ENCODE measurements at places on chromosomes 1 and 21.

GRCh38 chr1:151611832-151612500 lies at the start of gene SNX27:
Gene SNX27 (plus strand): TSS chr1:151612050. CDS start chr1:151612202, 152 bp downstream.
- DNase-seq: peak; percentile 99

DNA sequence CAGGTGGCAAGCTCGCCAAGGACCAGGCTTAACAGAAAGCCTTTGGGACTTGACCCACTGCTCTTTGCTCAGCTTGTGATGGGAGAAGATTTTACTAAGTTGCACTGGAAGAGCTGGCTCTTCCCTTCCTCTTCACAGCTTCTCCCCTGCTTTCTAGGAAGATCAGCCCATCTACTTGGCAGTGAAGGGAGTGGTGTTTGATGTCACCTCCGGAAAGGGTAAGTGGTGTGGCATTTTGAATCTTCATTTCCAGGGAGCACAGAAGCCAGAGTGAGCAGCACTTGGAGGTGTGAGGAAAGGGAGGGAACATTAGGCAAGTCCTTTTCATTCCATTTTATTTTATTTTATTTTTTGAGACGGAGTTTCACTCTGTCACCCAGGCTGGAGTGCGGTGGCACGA lies 9.7 kb downstream of the NENF start:
- no peak for DNase-seq

DNA sequence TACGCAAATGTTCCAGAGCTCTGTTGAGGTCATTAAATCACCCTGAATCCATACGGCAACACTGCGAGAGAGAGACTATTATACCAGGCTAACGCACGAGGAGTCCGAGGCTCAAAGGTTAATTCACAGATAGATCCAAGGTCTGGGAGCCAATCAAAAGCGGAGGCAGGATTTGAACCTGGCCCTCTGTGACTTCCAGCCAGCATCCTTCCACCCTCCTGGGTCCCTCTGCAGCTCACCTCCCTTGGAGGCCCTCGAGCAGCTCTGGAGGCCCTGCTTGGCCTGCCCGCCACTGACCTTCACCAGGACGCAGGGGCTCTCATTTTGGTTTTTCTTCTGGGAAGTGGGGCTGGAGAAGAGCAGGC lies 42.1 kb downstream of the KIAA1614 start:
- no peak for DNase-seq

GRCh38 chr21:44764319-44765230 lies 37.0 kb downstream of the UBE2G2 start:
- peak; percentile 64 for DNase-seq

- DNase-seq: no peak
These were observed 13.6 kb downstream of the TTC39A start for GRCh38 chr1:51316846-51317120.

GRCh38 chr1:34858901-34859445 lies 576 bp downstream of the SMIM12 start:
- DNase-seq: peak; percentile 54

DNA sequence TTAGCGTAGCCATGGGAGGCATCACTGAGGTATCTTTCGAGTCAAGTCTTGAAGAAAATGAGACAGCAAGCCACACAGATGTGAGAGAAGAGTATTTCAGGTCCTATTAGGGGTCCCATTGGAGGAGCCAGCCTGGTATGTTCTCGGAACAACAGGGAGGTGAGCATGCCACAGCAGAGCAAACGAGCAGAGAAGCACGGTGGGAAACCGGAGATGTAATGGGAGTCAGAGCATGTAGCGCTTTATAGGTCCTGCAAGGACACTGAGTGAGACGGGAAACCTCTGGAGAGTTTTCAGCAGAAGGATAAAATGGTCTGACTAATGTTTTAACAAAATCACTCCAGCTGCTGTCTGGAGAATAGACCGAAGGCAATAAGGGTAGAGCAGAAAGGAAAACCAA lies 15.9 kb downstream of the H3-3A start:
- peak; percentile 64 for DNase-seq

DNA sequence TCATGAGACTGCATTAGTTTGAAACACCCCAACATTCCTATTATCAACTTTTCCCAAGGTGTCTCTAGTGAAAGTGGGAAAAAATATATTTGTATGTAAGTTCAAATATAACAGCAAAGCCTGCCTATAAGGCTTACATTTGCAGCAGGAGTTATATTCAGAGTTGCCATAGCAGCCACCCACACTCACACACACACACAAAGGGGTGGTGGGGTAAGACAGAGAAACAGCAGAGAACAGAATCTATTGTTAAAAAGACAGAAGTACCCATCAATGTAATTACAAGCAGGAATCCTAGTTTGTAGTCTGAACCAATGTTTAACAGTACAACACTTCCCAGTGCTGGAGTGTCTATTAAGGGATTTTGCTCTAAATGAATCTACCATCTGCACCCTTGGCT lies 55.0 kb downstream of the PLPPR5 start:
- DNase-seq: peak; percentile 72

DNA sequence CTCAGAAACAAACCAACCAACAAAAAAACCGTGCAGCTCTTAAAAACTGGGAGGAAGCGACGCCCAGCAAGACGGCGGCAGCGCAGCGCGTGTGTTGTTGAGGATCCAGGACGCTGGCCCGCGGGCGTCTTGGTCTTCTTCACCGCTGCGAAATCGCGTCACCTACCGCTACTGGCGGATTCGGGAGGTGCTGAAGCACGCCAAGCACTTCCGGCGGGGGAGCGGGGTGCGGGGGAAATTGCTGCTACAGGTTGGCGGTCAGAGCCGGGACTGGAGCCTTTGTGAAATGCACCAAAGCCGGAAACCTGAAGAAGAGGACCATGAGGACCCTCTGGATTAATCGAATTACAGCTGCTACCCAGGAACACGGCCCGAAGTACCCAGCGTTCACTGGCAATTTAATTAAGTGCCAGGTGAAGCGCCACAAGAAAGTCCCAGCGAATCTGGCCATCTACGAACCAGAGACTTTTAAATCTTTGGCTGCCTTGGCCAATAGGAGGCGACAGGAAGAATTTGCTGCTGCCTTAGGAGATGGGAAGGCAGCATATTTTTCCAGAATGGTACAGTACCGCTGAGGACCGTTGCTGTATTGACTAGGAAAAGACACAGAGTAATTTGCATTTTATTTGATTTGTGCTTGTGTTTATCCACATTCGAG lies 11.9 kb upstream of the RIPPLY3 start:
- no peak for DNase-seq

DNA sequence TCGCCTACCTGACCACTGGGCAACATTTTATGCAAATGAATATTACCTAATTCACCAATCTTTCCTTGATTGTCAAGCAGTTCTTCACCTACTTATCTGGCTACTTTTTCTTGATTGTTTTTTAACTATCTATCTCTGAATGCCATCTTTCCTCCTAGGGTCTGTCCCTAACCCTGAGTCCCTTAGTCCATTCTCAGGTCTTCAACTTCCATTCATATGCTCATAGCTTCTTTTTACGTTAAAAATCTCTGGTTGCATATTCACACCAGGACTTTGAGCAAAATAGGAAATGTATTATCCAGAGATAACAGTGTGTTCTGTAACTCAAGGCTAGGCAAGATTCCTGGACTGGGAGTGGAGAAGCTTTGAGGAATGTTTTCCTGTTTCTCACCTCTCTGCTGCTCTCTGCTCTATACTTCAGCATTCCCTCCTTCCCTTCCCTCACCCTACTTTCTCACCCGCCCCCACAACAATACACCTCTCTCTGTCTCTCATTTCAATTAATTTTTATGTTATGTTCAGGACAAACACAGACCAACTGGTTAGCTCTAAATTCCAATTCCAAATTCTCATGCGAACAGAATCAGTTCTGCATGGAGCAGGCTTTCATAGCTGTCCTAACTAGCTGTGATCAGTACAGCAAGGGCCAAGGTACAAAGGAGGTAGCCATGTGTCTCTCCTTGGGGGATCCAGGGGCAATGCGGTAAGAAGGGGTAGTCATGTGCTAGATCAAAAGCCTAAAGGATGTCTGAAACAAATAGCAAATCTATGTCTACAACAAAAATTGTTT lies 278.4 kb downstream of the USH2A start:
- DNase-seq: no peak

- no peak for DNase-seq
These were observed 38.4 kb downstream of the AHCTF1 start for GRCh38 chr1:246893191-246893939.

DNA sequence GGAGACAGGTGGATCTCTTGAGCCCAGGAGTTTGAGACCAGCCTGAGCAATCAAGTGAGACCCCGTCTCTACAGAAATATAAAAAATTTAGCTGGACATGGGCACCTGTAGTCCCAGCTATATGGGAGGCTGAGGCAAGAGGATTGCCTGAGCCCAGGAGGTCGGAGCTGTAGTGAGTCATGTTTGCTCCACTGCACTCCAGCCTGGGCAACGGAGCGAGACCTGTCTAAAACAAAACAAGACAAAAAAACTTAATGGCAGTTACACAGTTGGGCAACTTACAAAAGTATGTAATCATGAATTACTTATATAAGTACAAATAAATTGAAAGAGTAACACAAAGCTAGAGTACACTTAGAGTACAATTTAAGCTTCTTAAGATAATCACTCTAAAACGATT lies 25.2 kb downstream of the RC3H1 start:
- no peak for DNase-seq

DNA sequence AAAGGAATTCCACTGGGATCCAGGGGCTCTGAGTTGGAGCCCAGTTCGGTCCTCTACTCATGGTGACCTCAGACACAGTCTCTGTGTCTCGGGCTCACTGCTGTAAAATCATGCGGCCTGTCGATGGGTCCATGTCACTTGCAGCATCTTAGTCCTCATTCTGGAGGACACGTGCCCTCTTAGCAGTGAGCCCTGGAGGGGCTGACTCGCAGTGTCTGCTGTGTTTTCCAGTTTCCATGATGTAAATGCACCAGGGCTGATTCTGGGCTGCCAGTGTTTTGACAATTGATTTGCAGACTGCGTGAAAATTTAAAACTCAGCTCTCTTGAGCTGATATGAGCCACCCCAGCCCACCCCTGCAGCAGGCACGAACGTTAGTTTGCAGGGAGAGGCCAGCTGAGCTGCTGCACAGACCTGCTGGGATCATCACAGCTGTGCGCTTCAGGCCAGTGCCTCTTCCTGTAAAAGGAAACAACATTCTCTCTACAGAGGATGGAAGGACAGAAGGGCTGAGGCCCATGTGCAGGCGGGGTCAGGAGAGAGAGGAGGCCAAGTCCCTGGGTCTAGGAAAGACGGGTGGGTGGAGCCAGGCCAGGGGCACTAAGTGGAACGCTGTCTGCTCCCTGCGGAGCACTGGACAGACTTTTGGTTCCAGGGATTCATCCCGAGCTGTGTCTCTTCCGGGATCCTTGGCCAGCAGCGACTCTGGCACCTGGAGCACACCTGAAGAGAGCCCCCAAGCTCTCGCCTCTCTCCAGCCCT lies 42.6 kb downstream of the RSPH1 start:
- DNase-seq: peak; percentile 38

DNA sequence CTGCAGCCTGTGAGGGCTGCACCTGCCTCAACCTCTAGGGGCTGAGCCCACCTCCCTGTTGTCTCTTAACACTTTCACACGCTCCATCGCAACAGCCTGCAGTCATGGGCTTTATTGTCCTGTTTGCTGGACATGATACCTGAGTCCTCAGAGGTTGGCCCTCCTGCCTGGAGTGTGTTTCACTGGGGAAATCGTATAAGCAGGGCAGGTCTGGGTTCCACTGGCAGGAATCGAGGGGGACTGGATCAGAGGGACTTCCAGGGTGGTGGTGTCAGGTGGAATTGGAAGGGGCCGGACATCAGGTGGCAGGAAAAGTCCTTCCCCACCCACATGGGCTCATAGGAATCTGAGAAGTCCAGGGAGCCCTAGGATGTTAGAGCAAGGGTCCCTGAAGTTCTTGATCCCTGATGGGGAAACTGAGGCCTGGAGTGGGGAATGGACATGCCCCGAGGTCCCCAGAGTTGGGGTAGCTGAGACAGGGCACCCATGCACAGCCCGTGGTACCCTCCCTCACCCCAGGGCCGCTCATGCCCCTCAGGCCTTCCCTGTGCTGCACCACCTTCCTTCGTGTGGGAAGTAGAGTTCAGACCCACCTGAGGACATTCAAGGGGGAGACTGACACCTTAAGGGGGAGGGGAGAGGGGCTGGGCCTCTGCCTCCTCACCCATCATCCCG lies 66.6 kb downstream of the PIK3CD start:
- no peak for DNase-seq

GRCh38 chr1:158011714-158012113 lies 18.3 kb downstream of the KIRREL1 start:
- peak; percentile 80 for DNase-seq

DNA sequence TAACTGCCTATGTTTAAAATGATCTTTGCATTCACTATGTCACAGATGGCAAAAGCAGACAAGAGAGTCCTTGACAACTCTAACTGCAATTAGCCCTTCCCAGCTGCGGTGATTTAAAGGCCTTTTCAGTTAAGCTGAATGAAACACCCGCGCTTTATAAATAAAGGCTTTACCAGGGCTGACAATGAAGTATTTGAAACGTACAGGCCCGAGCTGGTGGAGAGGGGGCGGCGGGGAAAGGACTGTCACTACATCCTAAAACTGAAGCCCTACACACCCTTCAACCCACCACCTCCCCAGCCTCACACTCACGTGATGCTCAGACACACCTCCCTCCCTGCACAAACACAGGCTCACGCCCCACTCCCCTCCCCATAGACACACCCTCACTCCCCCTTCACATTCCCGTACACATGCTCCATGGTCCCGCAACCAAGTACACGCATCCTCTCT lies 45.5 kb downstream of the GRIK3 start:
- peak; percentile 41 for DNase-seq

DNA sequence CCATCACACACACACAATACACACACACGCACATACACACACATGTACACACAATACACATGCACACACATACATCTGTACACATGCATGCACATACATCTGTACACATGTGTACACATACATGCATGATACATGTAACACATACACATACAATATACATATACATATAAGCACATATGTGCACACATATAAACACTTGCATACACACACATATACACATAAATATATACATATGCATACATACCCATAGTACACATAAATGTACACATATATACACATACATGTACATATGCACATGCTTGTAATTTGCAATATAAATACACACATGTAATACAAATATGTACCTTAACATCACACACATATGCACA lies 282.6 kb upstream of the VAMP3 start:
- DNase-seq: no peak

DNA sequence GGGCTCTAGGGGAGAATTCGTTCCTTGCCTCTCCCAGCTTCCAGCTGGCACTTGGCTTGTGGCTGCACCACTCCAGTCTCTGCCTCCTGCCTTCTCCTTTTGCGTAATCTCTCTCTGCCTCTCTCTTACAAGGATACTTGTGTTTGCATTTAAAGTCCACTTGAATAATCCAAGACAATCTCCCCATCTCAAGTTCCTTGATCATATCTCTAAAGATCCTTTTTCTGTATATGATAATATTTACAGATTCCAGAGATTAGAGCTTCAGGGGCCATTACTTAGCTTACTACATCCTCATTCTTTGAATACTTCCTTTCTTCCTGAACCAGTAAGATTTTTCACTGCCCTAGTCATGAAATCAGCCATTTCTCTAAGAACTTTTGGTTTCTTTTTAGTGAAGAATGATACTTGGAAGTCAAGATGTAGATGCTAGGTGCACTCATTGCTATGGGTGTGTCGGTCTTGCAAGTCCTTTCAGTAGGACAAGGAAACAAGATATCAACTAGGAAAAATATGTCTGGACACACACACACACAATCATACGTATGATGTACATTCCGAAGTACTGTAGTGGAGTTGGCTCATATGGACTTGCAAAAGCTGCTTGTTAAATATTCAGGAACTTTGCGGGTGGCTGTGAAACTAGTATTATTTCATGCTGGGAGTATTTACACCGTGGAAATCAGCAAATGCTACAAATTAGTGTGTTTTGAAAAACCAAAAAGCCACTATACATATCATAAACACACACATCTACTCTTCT lies 20.8 kb upstream of the RLF start:
- no peak for DNase-seq

- no peak for DNase-seq
These were observed 495.5 kb upstream of the RGS18 start for GRCh38 chr1:191662746-191663145.
